ENCODE measurements at places on chromosomes 5 and 9.
A peak's percentile ranks its signal among the peaks of the same experiment; 100 is the strongest.

GRCh38 chr5:60700416-60700757, 421 bp upstream of the DEPDC1B start:
- DNase-seq, result no peak
- H3K27me3 ChIP-seq, result no peaks in the 10 kb centered on the region
- peak overlapping the region; percentile 44 for H3K27ac ChIP-seq
- peak overlapping the region; percentile 71 for H3K4me3 ChIP-seq
- no peaks in the 10 kb centered on the region for H3K36me3 ChIP-seq

DNA sequence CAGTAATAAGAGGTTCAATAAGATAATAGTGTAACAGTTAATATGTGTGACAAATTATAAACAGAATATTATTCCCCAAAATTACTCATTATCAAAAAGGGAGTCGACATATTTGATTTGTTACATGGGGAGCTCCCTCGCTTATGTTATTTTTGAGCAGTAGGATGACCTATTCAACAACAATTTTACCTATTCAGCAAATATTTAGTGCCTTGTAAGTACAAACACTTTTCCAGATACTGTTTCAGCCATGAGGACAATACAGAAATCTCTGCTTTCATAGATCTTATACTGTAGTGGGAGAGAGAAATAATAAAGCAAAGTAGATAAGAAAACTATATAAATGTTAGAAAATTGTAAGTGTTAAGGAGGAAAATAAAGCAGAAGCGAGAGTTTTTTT, 1342.8 kb upstream of the WWC1 start:
- H3K27me3 ChIP-seq, result no peaks in the 10 kb centered on the region
- H3K36me3 ChIP-seq, result no peaks in the 10 kb centered on the region
- no peak for DNase-seq
- H3K27ac ChIP-seq, result no peak overlapping the region
- no peaks in the 10 kb centered on the region for H3K4me1 ChIP-seq

GRCh38 chr5:169935762-169936161, 44.5 kb downstream of the INSYN2B start:
- H3K27me3 ChIP-seq, result no peaks in the 10 kb centered on the region
- no peak overlapping the region for H3K27ac ChIP-seq
- H3K36me3 ChIP-seq, result no peaks in the 10 kb centered on the region
- no peak overlapping the region for H3K4me3 ChIP-seq
- H3K4me1 ChIP-seq, result no peaks in the 10 kb centered on the region

GRCh38 chr5:17436761-17437221, 61.2 kb upstream of the TAF11L2 start:
- H3K36me3 ChIP-seq, result no peaks in the 10 kb centered on the region
- no peak for DNase-seq
- H3K4me1 ChIP-seq, result no peaks in the 10 kb centered on the region

- no peak for DNase-seq
- H3K4me1 ChIP-seq, result no peaks in the 10 kb centered on the region
- H3K36me3 ChIP-seq, result no peaks in the 10 kb centered on the region
- H3K27ac ChIP-seq, result no peak overlapping the region
These were observed 810.9 kb upstream of the ACO1 start for GRCh38 chr9:31573561-31573960.

DNA sequence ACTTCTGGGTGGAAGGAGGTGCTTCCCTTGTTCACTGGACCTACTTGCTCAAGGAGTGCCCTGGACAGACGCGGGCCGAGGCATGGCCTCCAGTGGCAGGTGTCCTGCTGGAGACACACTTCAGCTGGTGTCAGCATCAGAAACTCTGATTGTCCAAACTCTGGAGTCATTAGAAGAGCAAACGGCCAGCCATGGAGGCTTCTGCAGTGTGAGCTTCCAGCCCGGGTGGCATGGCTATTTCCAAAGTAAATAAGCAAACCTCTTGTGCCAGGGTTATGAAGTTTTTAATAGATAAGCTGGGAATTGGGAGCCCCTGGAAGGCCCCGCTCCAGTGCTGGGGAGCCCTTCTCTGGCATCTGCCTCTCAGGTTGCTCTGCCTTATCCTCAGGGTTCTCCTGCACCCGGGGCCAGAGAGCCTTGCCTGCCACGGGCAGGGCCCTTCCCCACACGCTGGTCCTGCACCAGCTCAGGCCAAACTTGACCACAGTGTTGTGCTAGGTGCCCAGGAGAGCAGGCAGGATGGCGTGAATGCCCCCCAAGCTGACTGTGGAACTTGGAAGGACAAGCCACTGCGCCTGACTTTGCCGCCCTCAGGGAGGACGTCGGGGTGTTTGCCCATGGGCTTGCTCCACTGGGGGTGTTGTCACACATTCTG, 285.6 kb downstream of the GADD45G start:
- H3K36me3 ChIP-seq, result no peaks in the 10 kb centered on the region
- H3K27ac ChIP-seq, result no peak overlapping the region
- peaks cover 30% of the 10 kb centered on the region for H3K4me1 ChIP-seq
- no peak overlapping the region for H3K4me3 ChIP-seq
- H3K27me3 ChIP-seq, result no peaks in the 10 kb centered on the region

DNA sequence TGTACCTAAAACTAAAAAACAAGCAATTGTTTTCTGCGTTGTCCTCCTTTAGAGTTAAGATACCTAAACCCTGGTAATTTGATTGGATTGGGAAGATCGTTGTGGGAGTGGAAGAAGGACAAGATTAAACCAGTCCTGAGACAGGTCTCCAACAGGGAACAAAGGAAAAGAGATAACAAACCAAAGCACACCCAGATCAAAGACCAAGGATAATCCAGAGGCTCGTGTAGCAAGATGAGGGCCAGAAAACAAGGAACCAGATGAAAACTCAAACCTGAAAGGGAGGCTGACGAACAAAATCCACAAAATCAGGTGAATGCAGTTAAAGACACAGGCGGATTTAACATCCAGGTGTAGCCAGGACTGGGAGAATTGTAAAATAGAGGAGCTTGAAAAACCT, 618.1 kb downstream of the SLCO4C1 start:
- H3K4me3 ChIP-seq, result no peak overlapping the region
- DNase-seq, result no peak
- H3K4me1 ChIP-seq, result no peaks in the 10 kb centered on the region
- no peaks in the 10 kb centered on the region for H3K36me3 ChIP-seq
- no peaks in the 10 kb centered on the region for H3K27me3 ChIP-seq

GRCh38 chr9:91186632-91187108, 175.0 kb downstream of the AUH start:
- peak overlapping the region; percentile 55 for H3K27ac ChIP-seq
- H3K36me3 ChIP-seq, result no peaks in the 10 kb centered on the region
- peaks cover 4% of the 10 kb centered on the region for H3K4me1 ChIP-seq
- no peak for DNase-seq

- H3K4me1 ChIP-seq, result peaks cover 4% of the 10 kb centered on the region
- no peak overlapping the region for H3K4me3 ChIP-seq
- no peak for DNase-seq
These were observed 150.4 kb upstream of the IER5L start for GRCh38 chr9:129328355-129329042.

GRCh38 chr9:109013679-109014607, 644 bp upstream of the CTNNAL1 start:
- H3K36me3 ChIP-seq, result no peaks in the 10 kb centered on the region
- H3K4me1 ChIP-seq, result peaks cover 43% of the 10 kb centered on the region

- no peak overlapping the region for H3K27ac ChIP-seq
- DNase-seq, result no peak
- no peak overlapping the region for H3K4me3 ChIP-seq
- no peaks in the 10 kb centered on the region for H3K27me3 ChIP-seq
These were observed 220.0 kb downstream of the GOLPH3 start for GRCh38 chr5:31954091-31954490.

DNA sequence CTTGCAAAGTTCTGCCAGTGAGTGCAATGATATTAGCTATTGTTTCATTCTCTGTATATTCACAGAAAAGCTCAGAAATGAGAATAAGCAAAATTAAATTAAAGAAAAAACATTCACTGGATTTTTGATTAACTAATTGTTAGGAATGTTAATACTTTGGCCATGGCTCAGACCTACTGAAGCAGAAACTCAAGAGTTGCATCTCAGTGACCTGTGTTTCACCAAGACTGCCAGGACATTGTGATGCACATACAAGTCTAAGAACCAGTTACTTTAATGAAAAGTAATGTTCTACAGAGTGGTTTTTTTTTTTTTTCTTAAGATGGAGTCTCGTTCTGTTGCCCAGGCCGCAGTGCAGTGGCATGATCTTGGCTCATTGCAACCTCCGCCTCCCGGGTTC, 464.9 kb upstream of the NMUR2 start:
- DNase-seq, result no peak
- no peaks in the 10 kb centered on the region for H3K4me1 ChIP-seq
- no peaks in the 10 kb centered on the region for H3K27me3 ChIP-seq
- H3K4me3 ChIP-seq, result no peak overlapping the region
- no peak overlapping the region for H3K27ac ChIP-seq

DNA sequence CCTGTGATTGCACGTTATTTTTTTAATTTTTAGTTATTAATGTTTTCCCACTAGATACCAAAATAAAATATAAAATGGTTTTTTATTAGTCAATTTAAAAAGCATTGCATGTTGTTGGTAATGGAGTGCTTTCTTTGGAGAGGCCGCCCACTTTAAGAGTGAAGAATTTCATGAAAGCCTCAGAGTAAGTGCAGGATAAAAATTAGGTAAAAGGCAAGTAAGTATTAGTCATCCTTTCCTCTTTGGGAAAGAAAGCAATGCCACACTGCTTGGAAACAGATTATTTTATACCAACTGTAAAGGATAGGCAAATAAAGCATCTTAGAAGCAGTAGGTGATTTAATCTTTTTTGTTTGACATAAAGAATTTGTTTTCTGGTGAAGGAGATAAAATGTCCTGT, 62.9 kb downstream of the HSD17B4 start:
- H3K27ac ChIP-seq, result no peak overlapping the region
- H3K4me3 ChIP-seq, result no peak overlapping the region
- no peaks in the 10 kb centered on the region for H3K27me3 ChIP-seq
- no peak for DNase-seq
- no peaks in the 10 kb centered on the region for H3K4me1 ChIP-seq
- H3K36me3 ChIP-seq, result peaks cover 3% of the 10 kb centered on the region

- H3K36me3 ChIP-seq, result no peaks in the 10 kb centered on the region
- no peaks in the 10 kb centered on the region for H3K27me3 ChIP-seq
- no peak overlapping the region for H3K4me3 ChIP-seq
- H3K27ac ChIP-seq, result no peak overlapping the region
- no peak for DNase-seq
These were observed 8.0 kb upstream of the PLPP6 start for GRCh38 chr9:4654084-4654483.

DNA sequence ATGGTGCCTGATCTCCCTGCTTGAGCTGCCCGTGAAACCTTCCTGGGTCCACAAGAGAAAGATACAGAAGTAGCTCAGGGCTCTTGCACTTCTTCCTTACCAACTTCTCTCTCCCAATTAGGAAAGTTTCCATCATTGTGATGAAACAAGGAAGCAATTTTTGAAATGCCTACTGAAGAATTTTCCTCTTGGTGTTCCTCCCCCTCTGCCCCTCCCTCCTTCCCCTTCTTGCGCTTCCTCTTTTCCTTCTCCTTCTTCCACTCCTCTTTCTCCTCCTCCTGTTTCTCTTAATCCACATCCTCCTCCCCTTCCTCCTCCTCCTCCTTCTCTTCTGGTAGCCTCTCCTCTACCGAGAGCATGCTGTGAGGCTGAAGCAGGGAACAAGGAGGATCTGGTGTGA, 36.3 kb upstream of the OTULINL start:
- no peak overlapping the region for H3K27ac ChIP-seq
- H3K36me3 ChIP-seq, result no peaks in the 10 kb centered on the region
- H3K27me3 ChIP-seq, result no peaks in the 10 kb centered on the region
- no peak overlapping the region for H3K4me3 ChIP-seq
- peak; percentile 17 for DNase-seq
- no peaks in the 10 kb centered on the region for H3K4me1 ChIP-seq

GRCh38 chr9:131178926-131179325, 53.5 kb downstream of the NUP214 start:
- H3K36me3 ChIP-seq, result no peaks in the 10 kb centered on the region
- no peak for DNase-seq
- no peak overlapping the region for H3K4me3 ChIP-seq
- no peaks in the 10 kb centered on the region for H3K27me3 ChIP-seq
- peaks cover 15% of the 10 kb centered on the region for H3K4me1 ChIP-seq
- peak overlapping the region; percentile 28 for H3K27ac ChIP-seq

DNA sequence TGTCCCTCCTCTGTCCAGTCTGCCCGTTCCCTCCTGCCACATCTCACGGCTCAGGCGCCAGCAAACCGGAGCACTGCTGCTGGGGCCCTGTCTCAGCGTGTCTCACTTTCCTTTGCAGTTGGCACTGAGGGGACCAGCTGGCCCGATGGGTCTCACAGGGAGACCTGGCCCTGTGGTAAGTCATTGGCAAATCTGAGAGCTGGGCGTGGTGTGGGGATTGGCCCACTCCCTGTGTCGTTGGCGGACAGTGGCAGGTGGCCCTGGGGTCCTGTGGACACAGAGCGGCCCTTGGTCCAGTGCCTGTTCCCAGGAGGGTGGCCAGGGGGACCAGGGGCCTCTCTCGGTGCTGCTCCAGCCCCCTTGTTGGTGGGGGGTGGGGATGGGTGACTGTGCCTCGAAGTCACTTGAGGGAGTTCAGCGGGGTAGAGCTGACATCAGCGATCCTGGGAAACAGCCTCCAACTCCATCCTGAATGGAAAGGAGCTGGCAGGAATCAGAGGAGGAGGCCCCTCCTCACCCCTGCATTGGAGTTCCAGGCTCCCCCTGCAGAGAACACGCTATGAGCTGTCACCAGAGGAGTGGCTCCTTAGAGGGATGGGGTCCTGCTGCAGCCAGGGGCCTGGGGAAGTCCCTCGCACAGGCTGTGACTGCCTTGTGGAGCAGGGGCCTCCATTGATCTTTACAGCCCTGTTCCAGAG, 111.0 kb downstream of the COL5A1 start:
- no peak overlapping the region for H3K4me3 ChIP-seq
- no peaks in the 10 kb centered on the region for H3K4me1 ChIP-seq

DNA sequence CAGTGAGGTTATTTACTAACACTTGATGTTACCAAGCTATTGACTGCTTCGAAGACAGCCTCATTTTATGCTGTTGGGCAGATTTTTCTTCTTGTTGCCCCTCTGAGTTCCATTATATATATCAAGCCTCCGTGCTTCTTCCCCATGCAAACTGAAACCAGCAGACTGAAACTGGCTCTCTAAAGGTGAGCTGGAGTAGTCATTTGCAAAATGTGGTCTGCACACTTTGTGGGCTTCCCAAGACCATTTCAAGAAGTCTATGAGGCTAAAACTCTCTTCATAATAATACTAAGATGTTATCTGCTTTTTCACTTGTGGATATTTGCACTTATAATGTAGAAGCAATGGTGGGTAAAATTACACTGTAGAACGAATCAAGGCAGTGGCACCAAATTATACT, 13.9 kb downstream of the SLC36A1 start:
- H3K27ac ChIP-seq, result no peak overlapping the region
- H3K4me1 ChIP-seq, result peaks cover 7% of the 10 kb centered on the region
- H3K27me3 ChIP-seq, result no peaks in the 10 kb centered on the region
- H3K36me3 ChIP-seq, result peaks cover 3% of the 10 kb centered on the region

DNA sequence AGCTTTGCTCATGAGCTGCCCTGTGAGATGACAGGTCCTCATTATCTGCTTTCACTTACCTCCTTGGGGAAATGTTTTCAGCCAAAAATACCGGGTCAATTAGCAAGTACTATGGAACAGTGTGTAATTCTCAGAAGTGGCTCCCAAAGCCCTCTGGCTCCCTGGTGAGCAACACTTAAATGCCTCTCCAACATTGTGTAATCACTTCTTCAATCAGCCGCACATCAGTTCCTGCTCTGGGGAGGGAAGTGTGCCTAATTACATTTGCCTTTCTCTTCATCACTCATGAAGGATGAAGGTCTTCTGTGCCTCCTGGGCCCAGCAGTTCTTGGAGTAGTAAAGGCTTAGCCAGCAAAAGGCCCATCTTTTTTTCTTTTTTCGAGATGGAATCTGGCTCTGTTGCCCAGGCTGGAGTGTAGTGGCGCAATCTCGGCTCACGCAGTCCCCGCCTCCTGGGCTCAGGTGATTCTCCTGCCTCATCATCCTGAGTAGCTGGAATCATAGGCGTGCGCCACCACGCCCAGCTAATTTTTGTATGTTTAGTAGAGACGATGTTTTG, 23.1 kb downstream of the NIM1K start:
- H3K36me3 ChIP-seq, result no peaks in the 10 kb centered on the region
- no peaks in the 10 kb centered on the region for H3K27me3 ChIP-seq
- H3K4me3 ChIP-seq, result no peak overlapping the region

All from gastrocnemius medialis (tissue), 4 donors.